ENCODE measurements at places on chromosomes 7 and 10.

GRCh38 chr7:70579397-70580097 lies 552.4 kb upstream of the GALNT17 start:
- DNase-seq = no peak

DNA sequence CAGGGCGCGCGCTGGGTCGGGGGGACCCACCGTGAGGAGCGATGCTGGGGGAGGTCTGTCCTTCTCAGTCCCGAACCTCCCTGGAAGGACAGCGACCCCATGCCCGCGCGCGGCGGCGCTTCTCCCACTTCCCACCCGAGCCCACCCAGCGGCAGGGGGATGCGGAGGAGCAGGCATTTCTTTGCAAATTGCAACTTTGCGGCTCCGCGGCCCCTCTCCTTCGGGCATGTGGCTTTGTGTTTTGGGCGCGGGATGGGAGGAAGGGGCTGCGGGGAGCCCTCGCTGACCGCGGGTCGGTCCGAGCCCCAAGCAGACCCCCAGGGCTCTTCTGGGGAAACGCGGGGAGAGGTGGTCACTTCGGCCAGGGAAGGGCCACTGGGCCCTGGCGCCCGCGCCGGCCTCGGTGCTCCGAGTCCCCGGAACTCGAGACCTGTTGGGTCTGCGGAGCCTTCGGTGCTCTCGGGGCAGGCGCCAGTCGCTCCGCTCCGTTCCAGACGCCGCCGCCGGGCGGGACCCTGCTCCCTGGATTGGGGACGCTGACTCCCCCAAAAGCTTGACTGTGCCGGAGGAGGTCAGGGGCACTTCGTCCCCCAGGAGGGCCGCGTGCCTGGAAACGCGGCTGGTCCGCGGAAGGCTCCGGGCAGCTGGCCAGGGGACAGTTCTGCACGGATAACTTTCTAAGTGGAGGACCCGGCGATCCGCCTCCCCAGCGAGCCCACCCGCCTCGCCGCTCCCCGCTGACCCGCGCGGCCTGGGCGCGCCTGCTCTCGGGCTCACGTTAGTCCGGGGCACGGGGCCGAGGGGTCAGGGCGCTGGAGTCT lies 164.2 kb upstream of the DPP6 start:
- no peak for DNase-seq

GRCh38 chr10:109912335-109913281 lies 10.7 kb downstream of the XPNPEP1 start:
- DNase-seq = no peak

DNA sequence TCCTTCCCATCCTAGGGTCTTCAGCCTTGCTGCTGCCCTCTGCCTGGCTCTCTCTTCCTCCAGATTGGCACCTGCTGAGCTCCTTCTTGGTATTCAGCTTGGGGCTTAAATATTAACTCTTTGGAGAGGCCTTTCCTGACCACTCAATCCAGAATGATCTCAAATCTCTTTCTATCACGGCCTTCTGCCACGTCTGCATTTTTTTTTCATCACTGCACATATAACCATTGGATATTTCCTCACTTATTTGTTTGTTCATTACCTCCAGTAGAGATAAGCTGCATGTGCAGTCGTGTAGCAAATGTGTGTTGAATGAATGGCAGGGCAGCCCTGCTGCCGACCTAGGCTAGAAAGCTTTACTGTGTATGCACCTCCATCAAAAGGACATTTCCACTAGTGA lies 51.6 kb upstream of the MPP7 start:
- DNase-seq = no peak
